ENCODE measurements at places on chromosomes 6 and 20. TPM values are rescaled to one million over a fixed set of nuclear protein-coding genes. Genes with fewer than 3 reads are reported as not detected.

The C4B gene
- 6.6 TPM for total RNA-seq

The SIRPD gene
- total RNA-seq: not detected

The RCAN2 gene
- 11.7 TPM for total RNA-seq

The HSPA12B gene
- not detected for total RNA-seq

The EPPIN gene
- not detected for total RNA-seq

The MAPK13 gene
- 17.9 TPM for total RNA-seq

The SLC17A1 gene
- not detected for total RNA-seq

The HLA-DMB gene
- not detected for total RNA-seq

The SEL1L2 gene
- total RNA-seq: not detected

Measured in myometrial cell (primary cell).